Stimulated activated CD4-positive, alpha-beta T cell treated with anti-CD3 and anti-CD28 coated beads, Interleukin-15, amount 100 ng/mL, for 48 hours (primary cell): ENCODE measurements at places on chromosomes 16 and 17.

DNA sequence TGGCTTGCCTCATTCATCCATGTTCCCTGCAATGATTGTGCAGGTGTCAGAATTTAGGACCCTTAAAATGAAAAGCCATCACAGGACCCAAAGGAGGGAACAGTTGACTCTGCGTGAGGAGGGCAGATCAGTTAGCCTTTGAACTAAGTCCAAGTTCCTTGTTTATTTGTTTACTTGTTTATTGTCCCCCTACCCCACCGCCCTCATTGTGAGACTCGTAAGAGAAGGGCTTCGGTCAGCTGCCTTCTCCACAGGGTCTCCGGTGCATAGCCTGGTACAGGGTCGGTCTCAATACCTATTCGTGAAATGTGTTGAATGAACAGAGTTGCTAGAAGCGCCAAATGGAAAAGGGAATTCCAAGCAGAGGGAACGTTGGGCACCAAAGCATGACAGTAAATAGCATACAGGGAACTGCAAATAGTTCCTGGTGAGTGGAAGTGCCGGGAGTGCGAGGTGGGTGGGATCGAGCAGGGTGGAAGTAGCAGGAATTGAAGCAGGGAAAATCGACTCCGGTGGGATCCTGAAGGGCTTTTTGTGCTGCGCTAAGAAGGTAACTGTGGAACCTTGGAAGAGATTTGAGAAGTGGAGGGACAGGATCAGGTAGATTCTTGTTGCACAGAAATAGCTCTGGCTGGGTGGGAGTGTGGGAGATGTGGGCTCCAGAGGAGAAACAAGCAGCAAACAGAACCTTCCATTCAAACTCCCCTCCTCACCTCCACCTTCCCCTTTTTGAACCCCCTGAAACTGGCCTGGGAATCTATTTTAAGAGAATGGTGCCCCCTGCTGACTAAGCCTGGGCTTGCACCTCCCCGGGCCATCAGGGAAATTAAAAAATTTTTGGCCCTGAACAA lies 12.7 kb downstream of the SLC35B1 start:
- peak; percentile 61 for DNase-seq

GRCh38 chr17:2695961-2696760 lies 15.4 kb downstream of the CLUH start:
- no peak for DNase-seq

GRCh38 chr17:21508211-21508610 lies 132.1 kb downstream of the KCNJ12 start:
- DNase-seq, result no peak

DNA sequence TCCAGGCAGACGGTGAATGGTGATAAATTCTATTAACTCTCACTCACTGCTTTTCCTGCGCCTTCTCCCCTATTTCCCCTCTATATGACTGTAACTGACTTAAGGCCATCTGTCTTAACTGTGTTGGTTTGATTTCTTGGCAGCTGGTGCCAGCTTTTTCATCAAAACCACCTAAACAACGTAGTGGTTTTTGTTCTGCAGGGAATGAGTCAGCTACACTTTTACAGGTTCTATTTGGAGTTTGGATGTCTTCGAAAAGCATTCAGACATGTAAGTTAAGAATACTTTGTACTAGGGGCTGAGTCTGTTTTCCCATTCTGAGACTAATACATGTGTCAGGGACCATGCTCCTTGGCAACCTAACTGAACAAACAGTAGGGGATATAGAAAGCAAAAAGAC lies 8.5 kb downstream of the REXO5 start:
- DNase-seq, result no peak

DNA sequence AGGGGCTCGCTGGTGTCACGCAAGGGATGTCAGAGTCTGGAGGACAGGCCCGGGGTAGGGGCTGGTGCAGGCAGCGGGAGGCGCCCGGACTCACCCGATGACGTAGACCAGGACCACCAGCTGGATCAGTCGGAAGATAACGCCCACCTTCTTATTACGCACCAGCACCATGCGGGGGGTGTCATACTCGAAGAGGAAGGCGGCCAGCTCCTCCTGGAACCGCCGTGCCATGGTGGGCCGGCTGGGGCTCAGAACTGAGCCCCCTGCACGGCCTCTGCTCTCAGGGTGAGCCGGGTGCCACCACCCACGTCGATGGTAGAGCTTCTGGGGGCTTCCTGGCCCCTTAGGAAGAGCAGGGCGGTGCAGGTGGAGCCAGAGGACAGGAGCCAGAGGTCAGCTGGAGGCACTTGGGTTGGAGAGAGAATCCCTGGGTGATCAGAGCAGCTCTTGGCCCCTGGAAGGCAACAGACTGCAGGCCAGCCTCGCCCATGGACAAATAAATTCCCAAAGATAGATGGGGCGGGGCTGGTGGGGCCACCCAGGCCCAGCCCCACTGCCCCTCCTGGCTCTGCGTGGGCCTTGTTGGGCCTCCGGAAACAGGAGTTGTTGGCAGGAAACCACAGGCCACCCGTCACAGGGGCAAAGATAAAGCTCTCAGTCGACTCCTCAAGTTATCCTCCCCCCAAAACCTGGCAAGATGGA lies at the start of gene P2RX1:
TSS of gene P2RX1 (minus strand) at position 471 of the 702 bp plus-strand sequence. CDS start at position 231, 240 bp downstream.
- no peak for DNase-seq

- DNase-seq, result no peak
These were observed 3.8 kb downstream of the TTYH2 start for GRCh38 chr17:74217037-74217730.

GRCh38 chr16:11101695-11102522 lies 154.1 kb downstream of the SOCS1 start:
- no peak for DNase-seq
